ENCODE measurements at places on chromosomes 7 and 10.

GRCh38 chr7:107501593-107501992 is 31.7 kb downstream of the GPR22 start:
- no peak for DNase-seq

DNA sequence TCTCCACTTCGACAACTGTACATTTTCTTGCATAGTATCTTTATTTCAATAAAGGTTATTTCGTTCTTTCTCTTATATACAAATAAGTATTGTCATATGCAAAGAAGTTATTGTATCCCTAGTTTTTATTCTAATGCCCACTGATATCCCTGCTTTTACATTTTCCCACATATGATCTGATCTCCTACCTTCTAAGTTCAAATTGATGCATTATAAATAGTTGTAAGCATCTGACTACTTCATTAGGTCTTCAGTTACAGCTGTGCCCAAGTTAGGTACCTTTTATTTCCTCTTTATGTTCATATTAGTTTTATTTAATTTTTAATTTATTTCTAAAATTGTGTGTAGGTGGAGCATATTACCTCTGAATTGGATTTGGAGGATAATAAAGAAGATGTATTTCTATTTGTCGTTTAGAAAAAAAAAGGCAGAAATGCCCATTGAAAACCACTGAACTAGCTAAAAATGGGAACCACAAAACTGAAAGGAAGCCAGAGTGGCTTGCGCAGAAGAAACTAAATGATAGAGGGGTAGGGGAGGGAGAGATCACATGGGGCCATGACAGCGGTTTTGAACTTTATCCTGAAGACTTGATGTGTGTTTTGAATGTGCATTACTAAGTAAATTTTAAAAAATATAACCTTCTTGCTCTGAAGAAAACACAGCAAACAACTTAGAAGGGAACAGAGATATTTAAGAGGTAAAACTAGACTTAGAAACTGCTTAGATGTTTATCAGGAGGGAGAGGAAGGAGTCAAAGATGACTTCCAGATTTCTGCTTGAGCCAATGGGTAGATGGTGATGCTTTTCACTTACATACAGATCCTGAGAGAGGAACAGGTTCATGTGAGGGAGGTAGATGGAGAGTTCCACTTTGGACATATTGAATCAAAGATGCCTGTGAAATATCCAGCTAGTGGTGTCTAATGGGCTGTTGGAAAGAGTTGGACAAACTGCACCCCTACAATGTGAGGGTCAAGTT is 9.3 kb upstream of the ZC3HAV1L start:
- no peak for DNase-seq

GRCh38 chr10:113118882-113119281 is 168.8 kb downstream of the TCF7L2 start:
- DNase-seq = no peak

DNA sequence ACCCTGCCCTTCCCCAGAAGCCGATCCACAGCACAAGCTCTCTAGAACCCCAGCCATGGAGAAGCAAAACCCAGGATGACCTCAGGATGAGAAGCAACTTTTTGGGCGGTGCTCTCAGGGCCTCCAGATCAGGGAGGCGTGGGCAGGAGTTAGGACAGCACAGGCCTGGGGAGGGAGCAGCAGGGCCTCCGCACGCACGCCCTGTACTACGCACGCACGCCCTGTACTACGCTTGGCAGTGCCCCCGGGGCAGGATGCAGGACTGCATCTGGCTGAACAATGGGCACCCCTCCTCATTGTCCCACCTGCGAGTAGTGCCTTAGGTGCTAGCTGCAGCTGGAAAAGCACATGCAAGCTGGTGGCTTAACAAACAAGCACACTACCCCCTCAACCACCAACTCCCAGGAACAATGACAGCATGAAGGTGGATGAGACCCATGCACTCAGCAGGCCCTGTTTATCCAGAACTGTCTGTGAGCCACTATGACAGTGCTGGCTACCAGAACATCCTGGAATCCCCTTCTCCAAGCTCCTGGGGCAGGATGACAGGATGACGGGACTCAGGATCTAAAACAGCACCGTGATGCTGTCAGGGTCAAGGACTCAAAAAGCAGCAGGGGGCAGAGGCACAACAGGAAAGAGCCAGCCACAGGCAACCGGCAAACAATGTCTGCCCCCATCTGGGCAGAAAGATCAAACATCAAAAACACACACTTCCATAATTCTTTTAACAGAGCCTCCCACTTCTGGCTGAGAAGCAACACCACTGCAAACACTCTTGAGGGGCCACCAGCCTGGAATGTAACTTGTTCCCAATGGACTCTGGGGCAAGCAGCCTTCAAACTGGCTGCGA is 11.8 kb downstream of the PODXL start:
- no peak for DNase-seq

DNA sequence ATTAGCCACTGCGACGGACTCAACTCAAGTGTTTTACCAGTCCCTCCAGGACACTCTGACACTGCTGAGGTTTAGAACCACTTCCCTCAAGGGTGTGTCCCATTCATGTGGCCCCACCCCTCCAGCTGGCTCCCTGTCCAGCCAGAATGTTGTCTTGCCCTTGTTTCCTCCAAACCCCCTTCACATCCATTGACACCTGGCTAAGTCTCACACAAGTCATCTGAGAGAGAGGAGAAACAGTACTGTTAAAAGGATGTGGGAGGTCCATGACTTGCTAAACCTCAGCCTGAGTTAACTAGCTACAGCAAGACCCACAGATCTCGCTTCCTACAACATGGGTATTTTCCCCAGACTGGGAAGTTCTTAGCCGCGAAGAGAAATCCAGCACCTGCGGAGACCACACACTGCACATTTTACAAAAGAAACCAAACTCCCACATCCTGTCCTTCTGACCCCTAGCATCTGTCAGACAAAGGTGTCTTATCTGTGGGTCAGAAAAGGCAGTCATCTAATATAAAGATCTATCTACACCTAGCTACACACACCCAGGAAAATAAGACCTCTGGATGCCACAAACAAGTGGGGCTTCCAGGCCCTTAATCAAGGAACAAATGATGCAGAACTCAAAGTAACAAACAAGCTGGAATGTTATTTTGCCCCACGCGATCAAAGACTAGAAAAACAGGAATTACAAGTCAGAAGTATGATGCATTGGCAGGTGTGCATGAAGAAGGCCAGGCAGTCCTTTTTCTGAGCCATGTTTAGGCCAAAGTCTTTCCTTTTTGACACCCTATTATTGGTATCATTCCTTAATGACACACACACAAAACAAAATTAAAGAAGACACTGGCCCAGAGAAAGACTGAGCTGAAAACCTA is 13.9 kb downstream of the OSBPL3 start:
- no peak for DNase-seq

DNA sequence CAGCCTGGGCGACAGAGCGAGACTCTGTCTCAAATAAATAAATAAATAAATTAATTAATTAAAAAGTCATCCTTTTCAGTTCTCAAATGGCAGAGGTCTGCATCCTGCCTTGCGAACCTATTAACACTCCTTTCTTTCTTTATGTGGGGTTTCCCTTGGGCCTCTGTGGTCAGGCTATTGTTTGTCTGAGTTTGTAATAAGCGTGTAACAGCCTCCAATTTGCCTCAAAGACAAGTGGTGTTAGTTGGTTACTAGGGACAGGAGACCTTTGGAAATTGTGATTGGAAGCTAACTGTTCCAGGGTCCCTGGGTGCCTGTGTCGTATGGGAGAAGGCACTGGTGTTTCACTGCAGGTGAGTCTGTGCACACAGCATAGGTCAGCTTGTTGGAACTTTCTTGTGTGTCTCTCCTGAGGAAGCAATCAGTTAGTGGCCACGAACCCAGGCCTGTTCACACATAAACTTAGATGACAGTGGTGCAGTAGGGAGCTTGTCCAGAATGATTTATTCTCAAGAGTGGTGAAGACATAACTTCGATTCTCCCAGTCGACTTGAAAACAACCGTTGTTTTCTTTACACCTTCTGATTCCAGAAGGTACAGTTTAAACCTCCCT is 33.5 kb downstream of the TCF7L2 start:
- DNase-seq = no peak

- no peak for DNase-seq
Observed at GRCh38 chr10:102211615-102212299, 14.3 kb upstream of the ELOVL3 start.
